ENCODE measurements at places on chromosomes 3 and 15.

- no peak for DNase-seq
Measured at GRCh38 chr15:70166506-70167087, 68.9 kb upstream of the TLE3 start.

- DNase-seq: no peak
Measured at GRCh38 chr3:74107451-74107850, 482.7 kb upstream of the PDZRN3 start.

DNA sequence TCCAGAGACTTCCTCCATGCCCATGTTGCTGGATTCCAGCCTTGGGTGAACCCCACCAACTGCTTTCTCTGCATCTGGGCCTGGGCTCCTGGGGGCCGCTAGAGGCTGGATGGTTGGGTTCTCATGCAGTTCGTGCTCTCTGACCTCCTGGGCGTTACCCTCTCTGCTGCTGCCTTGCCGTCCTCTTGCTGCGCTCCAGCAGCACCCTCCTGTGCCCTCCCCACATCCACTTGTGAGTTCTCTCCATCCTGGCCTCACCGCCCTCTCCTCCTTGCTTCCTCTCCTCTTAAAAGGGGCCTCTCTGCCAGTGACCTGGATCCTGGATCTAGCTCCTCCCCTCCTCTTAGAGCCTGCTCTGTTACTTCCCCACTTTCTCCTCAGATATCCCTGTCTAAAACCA, 43.7 kb downstream of the CHCHD6 start:
- DNase-seq: no peak

- no peak for DNase-seq
Measured at GRCh38 chr15:96327155-96327741, 3.3 kb upstream of the NR2F2 start.

- no peak for DNase-seq
Measured at GRCh38 chr15:40325700-40326099, 2.2 kb downstream of the INAFM2 start.

DNA sequence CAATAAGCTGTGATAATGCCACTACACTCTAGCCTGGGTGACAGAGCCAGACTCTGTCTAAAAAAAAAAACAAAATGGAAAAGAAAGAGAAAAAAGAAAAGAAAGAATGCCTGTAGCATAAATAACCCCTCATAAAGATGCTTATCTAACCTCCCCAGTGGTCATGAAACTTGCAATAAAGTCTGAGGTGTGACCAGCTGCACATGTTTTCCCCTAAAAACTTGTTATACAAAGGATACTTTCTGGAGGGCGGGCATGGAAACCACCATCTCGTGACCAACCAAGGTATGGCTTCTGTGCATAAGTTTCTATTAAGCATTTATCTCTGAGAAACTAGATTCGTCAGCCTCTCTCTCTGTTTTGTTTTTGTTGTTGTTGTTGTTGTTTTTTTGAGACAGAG, 21.8 kb downstream of the CCDC32 start:
- DNase-seq: no peak

- DNase-seq: no peak
Measured at GRCh38 chr15:45715528-45715927, 80.7 kb downstream of the SQOR start.

DNA sequence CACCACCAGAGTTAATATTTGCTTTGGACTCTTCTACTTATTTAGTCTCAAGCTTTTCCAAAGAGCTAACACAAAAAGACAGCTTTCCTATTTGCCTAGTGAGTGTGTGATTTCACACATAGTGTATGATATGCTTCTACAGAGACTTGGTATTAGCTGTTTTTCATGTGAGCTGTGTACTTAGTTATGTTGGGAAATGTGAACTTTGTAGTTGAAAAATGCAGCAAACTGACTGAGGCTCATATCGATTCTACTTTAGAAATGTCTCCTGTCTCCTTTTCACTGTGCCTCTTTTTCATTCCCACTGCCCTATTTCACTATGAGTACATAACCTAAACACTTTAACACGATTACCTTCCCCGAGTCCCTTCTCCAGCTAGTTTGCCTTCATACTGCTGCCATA, 136.5 kb downstream of the ALCAM start:
- no peak for DNase-seq

- no peak for DNase-seq
Measured at GRCh38 chr3:127590282-127590592, 296 bp downstream of the TPRA1 start.

GRCh38 chr3:60954048-60954447, 297.2 kb downstream of the FHIT start:
- no peak for DNase-seq

- no peak for DNase-seq
Measured at GRCh38 chr3:146203776-146204175, 42.8 kb upstream of the PLOD2 start.

- no peak for DNase-seq
Measured at GRCh38 chr3:158642474-158643210, 1.7 kb upstream of the GFM1 start.

DNA sequence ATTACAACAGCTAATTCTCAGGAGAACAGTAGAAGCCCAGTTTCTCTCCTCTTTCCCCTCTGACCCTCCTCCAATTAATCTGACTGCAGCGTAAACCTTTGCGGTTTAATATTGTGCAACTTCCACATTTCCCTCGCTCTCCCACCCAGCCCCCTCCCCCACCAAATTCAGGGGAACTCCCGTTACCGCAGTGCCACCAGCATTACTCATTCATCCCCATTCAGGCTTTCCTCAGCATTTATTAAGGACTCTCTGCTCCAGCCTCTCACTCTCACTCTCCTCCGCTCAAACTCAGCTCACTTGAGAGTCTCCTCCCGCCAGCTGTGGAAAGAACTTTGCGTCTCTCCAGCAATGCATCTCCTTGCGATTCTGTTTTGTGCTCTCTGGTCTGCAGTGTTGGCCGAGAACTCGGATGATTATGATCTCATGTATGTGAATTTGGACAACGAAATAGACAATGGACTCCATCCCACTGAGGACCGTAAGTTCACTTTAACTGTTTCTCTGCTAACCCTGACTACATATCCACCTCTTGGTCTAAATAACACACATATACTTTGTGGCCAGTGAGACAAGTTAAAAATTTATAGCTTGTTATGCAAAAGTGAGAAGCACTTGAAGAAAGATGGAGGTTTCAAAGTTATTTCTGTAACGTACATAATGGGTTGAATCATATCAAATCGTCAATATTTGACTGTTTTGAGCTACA, at the start of gene PTX3:
Gene PTX3 (plus strand): TSS at position 268 of the 709 bp plus-strand sequence. CDS start 84 bp downstream, at position 352.
- no peak for DNase-seq

- DNase-seq: no peak
Measured at GRCh38 chr15:75069301-75069925, 46.0 kb downstream of the PPCDC start.

- DNase-seq: no peak
Measured at GRCh38 chr3:112333381-112334317, 693 bp downstream of the CD200 start.

DNA sequence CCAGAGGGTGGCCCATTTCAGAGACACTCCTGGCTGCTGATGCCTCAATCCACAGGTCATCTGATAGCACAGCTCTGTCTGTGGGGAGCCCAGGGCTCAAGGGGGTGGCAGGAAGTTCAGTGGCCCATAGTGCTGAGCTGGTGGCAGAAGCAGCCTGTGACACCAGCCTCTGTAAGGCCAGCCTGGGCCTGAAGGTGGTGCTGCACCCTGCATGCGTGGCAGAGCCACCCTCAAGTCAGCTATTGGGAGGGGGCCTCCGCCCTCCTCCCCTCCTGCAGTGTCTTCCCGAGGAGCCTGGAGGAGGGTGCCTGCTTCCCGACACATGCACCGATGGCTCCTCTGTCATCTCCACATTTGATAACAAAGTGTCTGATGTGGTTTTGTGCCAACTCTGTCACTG, 3.0 kb downstream of the PLA1A start:
- DNase-seq: no peak

GRCh38 chr3:148856384-148856783, 8.7 kb upstream of the CPA3 start:
- no peak for DNase-seq

- no peak for DNase-seq
Measured at GRCh38 chr15:71679223-71679792, 131.0 kb upstream of the NR2E3 start.

GRCh38 chr3:69695443-69695842, 43.8 kb upstream of the MITF start:
- DNase-seq: no peak

GRCh38 chr3:52095990-52096775, 39.8 kb upstream of the DUSP7 start:
- no peak for DNase-seq

GRCh38 chr15:85541744-85542143, 161.3 kb downstream of the AKAP13 start:
- DNase-seq: no peak

DNA sequence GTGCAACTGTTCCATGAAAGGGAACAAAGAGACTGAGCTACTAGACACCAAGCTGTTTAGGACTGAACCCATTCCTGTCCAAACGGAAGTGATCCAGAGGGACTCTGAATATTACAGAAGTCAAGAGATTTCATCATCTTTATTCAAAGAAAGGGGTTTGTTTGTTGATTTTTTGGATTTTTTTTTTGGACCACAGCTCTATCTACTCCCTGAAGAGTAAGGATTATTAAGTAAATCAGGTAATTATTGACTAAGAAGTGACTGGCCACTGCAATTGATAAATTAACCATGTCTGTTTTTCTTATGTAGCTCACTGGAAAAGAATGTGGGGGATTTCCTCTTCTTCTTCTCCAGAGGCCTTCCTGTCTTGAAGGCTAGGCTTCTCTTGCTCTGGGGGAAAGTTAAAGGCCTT, 146.6 kb upstream of the TPM1 start:
- DNase-seq: no peak

- DNase-seq: no peak
Measured at GRCh38 chr3:25405335-25405734, 22.7 kb upstream of the RARB start.

DNA sequence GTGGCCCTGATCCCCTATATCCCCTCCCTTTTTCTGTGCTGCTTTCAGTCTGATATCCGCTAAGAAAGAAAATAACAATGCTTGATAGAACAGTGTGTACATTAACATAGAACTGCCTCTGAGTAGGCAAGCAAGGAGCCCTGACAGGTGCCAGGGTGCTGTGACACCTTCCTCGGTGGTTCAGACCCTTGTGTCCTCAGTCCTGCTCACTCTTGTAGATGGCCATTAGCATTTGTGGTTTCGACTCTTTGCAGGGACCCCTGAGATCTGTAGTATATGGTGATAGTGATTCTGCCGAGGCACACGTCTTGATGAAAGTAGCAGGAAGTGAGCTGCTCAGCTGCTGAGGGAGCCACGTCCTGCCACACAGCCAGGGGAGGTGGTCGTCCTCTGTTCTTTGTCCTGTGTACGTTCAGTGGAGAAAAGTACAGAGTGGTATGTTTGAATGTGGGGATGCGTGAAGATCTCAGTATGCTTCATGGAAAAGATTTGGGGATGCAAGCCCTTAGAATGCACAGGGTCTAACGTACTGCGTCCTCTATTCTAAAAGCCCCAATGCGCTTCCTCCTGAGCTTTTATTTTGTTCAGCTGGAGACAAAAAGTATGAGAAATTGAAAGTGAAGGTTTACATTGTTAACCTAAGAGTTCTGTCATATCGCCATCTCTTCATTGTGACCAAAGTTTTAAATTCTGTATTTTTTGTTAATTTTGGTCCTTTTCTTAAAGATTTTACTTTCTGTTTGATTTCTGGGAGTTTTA, 35.4 kb downstream of the PXYLP1 start:
- no peak for DNase-seq

GRCh38 chr3:177610686-177611633, 413.7 kb upstream of the TBL1XR1 start:
- DNase-seq: no peak

GRCh38 chr15:91258415-91258759, 158.3 kb downstream of the SV2B start:
- DNase-seq: no peak

DNA sequence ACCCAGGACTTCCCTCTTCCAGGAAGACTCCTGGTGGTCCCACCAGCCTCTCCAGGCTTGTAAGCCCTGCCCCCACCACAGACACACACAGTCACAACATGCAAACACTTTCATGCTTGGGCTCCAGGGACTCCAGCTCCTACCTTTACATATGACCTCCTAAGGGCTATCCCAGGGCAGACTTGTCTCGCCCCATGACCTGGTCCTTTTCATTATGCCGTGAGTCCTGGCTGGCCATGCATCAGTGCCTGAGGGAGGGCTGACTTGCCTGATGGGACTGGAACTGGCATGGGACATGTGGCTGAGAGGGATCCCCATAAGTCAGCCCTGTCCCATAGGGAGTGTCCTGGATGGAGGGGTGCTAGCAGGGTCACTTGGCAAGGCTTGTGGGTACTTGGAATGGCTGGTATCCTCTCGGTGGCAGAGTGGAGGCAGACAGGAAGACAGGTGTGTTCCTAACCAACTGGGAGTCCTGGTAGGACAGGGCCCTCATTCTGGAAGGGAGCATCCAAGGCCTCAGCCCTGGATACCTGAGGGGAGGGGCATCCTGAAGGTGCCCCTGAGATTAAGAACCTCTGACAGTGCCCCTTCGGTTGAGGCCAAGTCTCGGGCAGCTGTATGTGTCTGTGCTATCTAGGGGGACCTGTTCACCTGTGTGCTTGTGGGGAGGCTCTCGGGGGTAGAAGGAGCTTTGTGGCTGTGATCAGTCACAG, 540 bp upstream of the HHATL start:
- DNase-seq: no peak

DNA sequence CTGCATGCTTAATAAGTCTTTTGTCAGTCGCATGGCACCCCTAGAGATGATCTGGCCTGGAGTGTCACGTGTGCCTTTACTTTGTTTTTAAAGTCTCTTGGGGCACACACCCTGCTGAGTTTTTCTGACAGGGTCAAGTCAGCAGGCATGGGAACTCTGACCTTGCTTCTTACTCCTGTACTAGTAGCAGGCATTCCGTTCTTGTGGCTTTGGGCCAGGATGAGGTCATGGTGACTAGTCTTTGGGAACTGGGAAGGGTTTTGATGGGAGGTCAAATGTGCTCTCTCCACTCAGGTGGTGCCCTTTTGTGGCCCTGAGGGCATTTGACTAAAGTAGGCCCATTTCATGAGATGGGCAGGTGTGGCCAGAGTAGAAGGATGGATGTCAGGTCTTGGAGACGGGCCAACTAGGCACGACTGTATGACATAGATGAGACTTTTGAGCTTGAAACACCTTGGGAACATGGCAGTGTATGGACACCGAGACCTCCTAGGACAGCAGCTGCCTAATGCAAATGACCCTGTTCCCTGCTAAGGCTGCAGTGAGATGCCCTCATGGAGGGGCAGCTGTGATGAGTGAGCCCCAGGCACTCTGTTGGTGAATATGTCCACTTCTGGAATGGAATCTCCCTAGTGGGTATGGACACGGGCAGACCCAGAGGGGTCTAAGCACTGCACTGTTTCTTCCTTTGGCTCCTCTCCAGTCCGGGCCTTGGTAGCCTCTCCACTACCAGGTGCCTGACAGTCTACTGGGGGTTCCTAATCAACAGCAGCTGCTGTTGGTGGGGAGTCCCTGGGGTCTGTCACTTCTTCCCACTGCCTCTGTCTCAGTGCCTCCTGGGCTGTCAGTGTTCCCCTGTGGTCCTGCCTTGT, 16.4 kb downstream of the SRPRB start:
- DNase-seq: no peak
